ENCODE measurements at places on chromosomes 3 and 15.

DNA sequence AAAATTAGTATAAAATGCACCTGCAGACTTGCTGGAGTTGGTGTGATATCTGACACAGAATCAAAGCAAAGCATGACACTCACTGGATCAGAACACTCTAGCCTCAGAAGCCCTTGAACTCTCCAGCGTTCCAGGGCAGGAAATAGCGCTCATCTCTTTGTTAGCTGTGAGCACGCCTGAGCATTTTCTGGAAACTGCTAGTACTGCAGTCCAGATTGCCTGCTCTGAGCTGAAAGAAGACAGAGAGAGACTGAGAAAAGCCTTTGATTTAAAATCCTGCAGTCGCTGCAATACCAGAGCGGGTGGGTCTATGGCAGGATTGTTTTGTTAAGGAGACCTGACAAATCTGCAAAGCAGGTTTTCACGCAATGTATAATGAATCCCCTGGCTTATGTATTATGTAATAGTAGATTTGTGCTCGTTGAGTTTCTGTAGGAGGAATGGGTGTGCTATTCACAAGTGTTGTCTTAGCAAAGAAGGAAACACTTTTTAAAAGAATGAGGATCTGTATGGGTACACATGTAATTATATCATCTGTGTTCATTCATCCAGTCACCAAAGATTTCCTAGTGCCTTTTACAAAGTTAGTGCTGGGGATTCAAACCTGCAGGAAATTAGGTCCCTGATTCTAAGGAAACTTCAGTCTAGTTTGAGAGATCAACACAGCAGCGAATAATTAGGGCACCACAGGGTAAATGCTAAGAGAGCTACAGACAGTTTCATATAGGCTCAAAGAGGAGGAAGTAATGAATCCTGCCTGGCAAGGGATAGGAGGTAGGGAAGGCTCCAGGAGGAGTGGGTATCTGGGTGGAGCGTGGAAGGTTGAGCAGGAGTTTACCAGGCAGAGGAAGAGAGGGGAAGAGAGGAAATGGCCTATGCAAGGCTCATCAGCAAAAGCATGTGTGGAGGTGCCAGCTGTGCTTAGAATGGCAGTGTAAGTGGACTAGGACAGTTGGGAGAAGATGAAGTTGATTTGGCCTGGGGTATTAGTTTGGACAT, 26.1 kb upstream of the MGLL start:
- DNase-seq, result no peak

DNA sequence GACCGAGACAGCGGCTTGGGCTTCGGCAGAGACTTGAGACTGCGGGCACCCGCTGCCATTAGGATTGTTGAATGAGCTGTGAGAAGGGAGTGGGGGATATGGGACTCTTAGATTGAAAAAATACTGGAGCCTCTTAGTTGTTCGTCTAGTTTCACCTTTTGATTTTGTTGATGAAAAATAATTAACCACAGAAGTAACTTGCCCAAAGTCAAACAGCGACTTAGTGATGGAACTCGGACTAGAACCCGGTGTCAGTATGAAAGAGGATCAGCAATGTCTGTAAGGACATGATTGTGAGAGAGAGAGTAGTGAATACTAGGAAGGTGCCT, 510 bp upstream of the GOLGB1 start:
- no peak for DNase-seq

DNA sequence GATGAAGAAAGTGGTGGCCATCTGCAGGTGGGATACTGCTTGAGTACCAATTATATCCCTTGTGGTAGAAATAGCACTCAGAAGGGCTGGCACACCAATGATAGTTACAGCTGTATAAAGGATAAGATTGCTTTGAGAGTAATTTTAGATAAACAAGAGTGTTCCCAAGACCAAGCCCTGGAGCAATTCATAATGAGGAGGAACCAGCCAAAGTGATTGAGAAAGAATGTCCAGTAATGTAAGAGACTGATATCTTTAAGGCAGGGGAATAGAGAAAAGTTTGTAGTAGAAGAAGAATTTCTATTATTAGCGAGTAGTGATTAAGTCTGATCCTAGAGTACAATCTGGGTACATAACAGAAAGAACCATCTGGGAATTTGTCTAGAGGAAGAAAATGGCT, 945.1 kb downstream of the OTOL1 start:
- DNase-seq, result no peak

DNA sequence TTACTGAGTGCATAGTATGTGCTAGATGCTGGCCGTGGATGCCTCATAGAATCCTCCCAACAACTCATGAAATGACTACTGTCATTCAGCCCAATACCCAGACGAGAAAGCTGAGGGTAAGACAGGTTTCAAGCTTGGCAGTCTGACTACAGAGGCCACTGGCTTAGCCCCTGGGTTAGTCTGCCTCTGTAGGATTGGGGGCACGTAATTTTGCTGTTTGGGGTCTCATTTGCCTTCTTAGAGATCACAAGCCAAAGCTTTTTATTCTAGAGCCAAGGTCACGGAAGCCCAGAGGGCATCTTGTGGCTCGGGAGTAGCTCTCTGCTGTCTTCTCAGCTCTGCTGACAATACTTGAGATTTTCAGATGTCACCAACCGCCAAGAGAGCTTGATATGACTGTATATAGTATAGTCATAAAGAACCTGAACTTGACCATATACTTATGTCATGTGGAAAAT, 1.0 kb upstream of the CCR5 start:
- DNase-seq, result no peak

DNA sequence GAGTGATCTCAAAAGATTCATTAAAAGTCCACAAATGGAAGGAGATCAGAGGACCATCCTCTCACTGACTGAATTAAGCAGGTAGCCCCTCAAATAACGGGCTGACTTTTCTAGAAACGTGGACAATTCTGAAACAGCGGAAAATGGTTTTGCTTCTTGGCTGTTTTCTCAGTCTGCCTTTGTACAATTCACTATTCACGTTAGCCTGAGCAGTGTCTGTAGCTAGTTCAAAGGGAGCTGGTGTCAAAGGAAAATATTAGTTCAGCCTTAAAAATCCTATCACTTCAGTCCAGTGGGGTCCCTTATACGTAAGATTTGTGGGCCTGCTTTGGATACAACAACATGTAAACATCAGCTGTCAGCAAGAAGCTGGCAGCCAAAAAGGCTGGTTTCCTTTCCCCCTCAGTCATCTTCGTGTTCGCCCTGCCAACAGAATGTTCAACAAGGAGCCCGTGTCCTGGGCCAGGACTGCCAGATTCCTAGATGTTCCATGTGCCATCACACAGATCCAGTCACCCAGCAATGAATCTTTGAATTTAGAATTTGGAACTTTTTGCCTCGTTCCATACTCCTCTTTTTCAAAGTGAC, 19.3 kb downstream of the LMCD1 start:
- no peak for DNase-seq

DNA sequence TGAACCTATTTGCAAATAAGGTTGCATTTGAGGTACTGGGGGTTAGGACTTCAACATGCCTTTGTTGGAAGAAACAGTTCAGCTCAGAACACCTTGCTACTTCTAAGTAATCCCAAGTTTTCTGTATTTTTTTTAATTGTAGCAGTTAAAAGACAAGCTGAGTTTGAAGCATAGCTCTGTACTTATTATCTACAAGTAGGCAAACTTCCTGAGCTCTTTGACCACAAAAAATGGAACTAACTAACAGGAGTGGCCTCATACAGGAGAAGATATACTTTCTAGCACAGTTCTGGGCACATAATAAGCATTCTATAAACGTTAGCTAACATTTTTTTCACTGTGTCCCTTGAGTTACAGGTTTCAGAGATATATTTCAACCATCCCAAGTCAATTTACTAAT, 159.2 kb downstream of the CHST2 start:
- DNase-seq, result no peak

DNA sequence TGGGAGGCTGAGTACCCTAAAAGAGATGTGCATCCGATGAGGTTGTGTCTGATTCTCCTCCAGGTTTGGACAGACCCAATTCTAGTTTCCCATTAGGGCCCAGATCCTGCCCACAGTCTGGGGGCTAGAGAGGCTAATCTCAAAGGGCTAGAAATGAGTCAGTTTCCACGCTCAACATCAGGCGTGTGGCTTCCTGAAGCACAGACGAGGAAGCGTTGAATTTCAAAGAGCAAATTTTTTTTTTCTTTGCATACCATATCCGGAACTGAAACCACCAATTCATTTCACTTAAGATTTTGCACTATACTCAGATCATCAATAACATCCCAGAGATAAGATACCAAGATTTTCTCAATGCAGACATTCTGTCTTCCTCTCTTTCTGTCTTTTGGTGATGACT, 173.8 kb upstream of the BCL6 start:
- DNase-seq, result peak; percentile 41

DNA sequence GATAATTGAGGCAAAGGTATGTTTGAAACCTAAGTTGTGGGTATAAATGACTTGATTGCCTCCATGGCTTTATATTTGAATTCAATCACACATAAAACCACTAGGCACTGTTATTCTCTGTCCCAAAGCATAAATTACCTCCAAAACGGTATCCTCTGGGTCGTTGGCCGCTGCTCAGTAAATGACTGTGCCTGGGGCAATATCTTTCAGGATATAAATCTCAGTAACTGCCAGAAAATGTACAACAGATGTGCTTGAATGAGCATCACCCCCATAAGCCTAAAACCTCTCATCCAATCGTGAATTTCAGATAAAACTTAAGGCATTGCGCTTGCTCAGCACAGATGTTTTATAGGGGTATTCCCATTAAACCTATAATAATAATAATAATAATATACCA, 19.0 kb upstream of the C3orf49 start:
- no peak for DNase-seq

GRCh38 chr3:194305356-194306108, 45.6 kb downstream of the CPN2 start:
- DNase-seq, result peak; percentile 19

GRCh38 chr3:131714585-131715220, 211.9 kb upstream of the MRPL3 start:
- DNase-seq, result no peak

DNA sequence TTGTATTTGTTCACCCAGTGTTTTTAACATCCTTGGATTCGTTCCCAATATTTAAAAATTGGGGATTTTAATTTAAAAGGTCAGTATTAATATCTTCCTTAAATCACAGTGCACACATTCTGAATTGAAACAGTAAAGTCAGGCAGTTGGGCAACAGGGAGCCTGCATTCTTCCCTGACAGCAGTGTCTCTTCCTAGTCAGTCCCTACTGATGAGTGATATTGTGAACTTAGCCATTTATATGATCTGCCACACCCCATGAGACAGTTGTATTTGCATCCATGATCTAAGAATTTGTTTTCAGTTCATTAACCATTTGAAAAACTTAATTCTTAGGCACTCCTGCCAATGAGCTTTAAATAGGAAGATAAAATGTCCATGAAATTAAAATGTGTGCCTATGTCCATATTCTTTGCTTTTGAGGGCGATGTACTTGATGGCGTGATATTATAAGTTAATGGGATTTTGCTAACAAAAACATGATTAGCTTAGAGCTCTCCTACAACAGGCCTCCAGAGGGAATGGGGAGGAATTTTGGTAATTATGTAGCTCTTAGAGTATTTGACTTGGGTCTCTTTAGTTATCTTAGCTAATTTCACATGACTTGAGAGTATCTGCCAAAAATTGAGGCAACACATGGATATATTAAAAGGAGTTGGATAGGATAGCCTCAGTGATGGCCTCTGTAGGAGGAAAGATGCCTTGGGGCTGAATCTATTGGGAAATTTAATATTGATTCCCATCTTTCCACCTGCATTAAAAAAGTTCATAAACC, 219.3 kb downstream of the PTPRG start:
- no peak for DNase-seq

- DNase-seq, result no peak
These were observed 61.0 kb upstream of the SLC24A5 start for GRCh38 chr15:48059791-48060190.

- DNase-seq, result no peak
These were observed 125.3 kb upstream of the BCL6 start for GRCh38 chr3:187870360-187871203.

- DNase-seq, result no peak
These were observed 4.2 kb downstream of the HMCES start for GRCh38 chr3:129282727-129283327.

DNA sequence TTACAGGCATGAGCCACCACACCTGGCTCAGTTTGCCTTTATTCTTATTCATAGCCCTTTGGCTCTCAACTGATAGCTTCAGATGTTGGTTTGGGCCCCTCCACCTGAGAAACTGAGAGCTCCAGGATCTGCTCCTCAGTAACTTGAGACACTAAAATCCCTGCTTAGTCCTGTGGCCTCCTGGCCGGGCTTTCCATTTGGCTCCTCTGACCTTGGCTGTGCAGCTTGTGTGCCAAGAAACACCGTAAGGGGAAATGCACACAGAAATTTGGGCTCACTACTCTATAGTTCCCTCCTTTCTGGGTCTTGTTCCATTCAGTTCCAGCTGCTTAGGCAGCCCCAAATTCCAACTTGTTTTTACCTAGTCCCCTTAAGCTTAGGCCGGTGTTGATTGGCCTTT, 24.9 kb downstream of the NIPA2 start:
- no peak for DNase-seq

GRCh38 chr3:180252683-180253082, 215.9 kb upstream of the PEX5L start:
- no peak for DNase-seq

DNA sequence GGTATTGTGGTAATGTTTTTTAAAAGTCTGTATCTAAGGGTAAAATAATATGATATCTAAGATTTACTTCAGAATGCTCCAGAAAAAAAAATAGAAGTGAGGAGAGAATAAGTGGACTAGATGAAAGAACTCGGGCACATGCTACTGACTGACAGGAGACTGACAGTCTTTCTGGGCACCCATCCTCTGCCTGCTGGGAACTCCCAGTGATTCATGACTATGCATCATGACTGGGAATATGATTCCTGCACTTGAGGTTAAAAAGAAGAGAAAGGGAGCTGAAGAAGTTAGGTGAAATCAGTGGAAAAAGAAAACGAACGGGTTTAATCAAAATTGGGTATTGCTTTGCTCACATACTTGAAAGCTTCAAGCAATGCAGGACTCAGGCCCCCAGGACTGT, 35.7 kb upstream of the SPSB4 start:
- no peak for DNase-seq

DNA sequence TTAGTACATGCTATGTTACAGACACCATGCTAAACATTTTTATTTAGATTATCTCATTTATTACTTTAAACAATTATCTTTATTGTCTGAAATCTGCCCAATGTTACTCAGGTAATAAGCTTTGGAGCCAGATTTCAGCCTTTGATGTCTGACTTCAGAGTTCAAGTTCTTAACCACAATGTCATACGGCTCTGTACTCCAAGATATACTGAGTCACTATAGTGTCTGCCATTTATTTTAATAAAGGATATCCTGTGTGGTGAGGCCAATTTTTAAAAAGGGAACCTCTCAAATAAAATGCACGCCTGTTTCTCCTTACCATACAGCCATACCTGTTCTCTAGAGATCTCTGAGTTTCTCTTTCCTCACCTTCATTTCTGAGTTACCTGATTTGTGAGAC, 193.1 kb downstream of the EPHA3 start:
- DNase-seq, result peak; percentile 81

All from Kasumi-1 (cell line).